Mucosa of gallbladder (tissue), 1 donor: ENCODE measurements at places on chromosomes 3 and 15. TPM values are rescaled to one million over a fixed set of nuclear protein-coding genes. Genes with fewer than 3 reads are reported as not detected.

FGF12 gene
- total RNA-seq: 1.4 TPM

NEK10 gene
- 6.2 TPM for total RNA-seq

DNA sequence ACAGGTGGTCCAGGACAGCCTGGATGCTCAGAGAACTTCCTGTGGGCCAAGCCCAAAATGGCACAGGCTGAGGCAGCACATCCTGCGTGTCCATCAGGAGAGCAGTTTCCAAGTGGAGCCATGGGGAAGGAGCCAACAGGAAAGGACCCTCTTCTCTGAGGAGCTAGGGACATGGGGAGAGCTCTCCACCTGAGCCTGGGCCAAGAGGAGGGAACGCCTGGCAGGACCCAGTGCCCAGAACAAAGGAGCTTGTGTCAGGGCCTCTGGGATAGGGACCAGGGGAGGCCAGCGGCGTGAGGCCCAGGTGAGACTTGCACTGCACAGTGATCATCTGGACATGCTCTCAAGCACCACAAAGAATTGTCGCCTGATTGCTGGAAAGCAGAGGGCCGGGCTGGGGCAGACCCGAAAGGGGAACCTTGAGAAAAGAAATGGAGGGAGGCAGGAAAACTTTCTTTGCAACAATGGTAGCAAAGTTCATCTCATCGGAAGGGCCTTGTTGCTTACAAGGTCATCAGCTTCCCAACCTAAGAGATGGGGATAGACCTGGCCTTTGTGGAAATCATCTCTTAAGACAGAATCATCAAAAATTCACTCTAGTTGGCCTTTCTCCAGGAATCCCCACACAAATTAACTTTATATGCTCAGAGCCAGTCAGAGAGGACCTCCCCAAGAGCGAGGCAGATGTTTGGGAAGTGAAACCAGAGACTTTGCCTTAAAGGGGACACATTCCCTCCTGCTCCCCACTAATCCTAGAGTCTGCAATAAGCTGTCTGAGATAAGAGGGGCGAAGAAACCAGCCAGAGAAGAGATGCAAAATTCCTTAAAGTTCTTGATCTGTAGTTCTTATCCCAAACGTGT, 47.7 kb upstream of the HES1 start:
- no peak for DNase-seq

SLC38A3 gene
- 2.2 TPM for total RNA-seq

- no peak for DNase-seq
These were observed 422.4 kb downstream of the DIPK2A start for GRCh38 chr3:144394032-144394431.

GRCh38 chr15:38243278-38244055, 9.2 kb upstream of the SPRED1 start:
- no peak for DNase-seq

SLC28A2 gene
- 86.6 TPM for total RNA-seq

GRCh38 chr15:60275624-60276023, 122.2 kb downstream of the ANXA2 start:
- DNase-seq: no peak

GRCh38 chr3:13532085-13532484, 16.8 kb upstream of the FBLN2 start:
- no peak for DNase-seq

MCTP2 gene
- 31.7 TPM for total RNA-seq

RGMA gene
- total RNA-seq: 17.5 TPM

DNA sequence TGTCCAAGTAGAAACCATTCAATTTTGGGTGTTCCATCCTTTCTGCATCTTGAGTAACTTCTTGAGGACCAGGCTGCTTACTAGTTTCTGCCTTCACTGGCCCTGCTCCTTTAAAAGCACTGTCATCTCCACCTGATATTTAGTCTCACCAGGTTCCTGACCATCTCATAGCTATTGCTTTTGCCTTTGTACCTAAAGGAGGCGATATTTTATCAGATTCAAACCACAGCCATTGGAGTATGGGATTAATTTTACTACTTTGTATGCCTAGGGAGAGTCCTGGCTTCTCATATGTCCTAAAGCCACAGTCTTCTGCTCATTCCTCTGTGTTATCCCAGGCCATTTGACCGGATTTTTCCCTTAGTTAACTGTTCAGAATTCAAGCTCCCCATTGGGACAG, 51.8 kb upstream of the RFX7 start:
- no peak for DNase-seq
